ENCODE measurements at places on chromosomes 1 and 21.

- DNase-seq = no peak
These were observed 307.9 kb downstream of the HLX start for GRCh38 chr1:221187174-221187573.

DNA sequence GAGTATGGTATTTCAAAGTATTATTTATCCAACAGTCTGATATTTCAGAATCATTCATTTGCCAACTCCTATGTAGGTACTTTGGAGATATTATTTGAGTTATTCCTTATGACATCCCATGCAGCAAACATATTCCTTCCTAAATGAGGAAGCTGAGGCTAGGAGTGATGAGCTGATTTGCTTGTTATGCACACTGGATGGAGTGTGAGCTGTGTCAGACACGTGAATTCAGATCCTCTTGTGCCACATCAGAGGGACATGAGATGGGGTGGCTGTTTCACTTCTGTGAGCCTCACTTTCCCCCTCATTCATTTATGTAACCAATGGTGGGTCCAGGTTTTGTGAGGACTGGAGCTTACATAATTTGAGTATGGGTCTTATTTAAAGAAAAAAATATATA lies 215.9 kb downstream of the DISC1 start:
- no peak for DNase-seq

DNA sequence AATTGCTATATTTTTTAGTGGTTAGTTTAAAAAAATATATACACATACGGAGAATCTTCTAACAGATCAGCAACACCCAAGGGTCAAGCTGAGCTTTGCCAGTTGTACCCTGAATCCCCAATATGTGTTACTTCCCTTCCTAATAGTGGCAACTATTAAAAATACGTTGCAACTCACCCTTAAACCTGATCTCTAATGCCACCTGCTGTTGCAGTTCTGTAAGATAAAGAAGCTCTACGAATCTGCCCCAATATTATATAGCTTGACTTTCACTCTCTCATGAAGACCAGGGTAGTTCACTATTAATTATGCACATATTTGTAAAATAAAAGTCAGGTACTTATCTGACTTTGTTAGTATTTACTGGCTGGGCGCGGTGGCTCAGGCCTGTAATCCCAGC lies 58.4 kb downstream of the ASH1L start:
- DNase-seq = peak; percentile 28

- no peak for DNase-seq
These were observed 97.0 kb downstream of the IER5 start for GRCh38 chr1:181185461-181185860.

Measured in RWPE1 (cell line).